ENCODE measurements at places on chromosomes 16 and 17.
A peak's percentile ranks its signal among the peaks of the same experiment; 100 is the strongest.

- peak; percentile 32 for DNase-seq
Observed at GRCh38 chr16:56300891-56301850, 109.9 kb downstream of the GNAO1 start.

DNA sequence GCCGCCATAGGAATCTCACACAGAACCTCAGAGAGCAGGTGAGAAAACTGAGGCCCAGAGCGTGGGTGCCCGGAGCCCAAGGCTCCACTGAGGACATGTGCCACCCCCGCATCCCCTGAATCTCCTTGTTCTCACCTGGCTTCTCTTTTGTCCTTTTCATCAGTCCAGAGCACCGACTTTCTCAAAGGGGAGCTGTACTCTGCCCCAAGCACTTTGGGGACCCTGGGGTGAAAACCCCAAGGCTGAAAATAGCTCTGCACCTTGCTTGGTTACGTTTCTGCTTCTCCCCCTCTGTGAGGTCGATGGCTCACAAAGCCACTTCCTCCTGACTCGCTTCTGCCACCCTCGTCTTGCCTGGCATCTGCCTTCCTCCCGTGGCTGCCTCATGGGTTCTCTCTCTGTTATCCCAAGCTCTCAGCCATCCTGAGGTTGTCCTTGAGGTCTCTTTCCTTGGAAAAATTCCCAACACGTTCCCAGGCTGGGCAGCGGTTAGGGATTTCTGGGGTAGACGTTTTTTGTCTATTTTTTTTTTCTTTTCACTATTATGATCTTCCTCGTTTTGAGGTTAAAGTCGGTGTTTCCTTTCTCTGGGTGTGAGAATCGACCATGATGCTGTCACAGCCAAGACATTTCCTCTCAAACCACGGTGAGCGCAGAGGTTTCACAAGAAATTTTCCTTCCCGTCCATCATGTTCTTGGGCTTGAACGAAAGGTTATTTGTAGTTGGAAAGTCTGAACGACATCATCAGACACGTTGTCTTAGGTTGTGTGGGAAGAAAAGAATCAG is 37.2 kb downstream of the IRF8 start:
- DNase-seq = no peak

DNA sequence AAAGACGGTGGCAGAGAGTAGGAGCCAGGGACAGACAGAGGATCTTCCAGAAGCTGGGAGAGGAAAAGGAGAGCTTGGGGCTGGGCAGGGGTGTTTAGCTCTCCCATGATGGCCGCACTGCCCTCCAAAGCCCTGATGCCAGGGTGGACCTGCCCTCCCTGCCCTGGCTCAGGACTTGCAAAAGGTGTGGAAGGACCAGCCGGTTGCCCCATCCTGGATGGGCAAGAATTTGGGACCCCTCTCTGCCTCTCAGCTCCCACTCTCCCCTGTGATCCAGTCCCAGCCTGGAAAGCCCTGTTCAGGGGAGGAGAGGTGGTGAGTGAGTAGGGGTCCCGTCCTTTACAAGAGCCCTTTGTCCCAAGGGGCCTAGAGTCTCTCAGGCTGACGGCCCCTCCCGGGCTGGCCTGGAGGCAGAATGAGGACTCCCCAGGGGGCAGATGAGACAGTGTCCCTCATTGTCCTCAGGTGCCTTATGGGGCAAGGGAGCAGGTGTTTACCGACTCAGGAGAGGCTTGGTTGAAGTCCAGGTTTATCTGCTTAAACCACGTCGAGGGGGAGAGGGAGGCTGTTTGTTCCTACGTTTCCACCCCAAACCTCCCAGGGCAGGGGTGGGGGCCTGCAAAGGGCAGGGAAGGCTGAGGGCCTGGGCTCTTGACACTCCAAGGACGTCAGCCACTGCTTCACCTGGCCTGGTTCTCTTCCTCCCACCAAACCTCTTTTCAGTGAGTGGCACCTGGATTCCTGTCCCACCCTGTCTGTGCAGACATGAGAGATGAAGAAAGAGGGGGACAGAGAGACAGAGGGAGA is 19.3 kb upstream of the ITGA3 start:
- no peak for DNase-seq

DNA sequence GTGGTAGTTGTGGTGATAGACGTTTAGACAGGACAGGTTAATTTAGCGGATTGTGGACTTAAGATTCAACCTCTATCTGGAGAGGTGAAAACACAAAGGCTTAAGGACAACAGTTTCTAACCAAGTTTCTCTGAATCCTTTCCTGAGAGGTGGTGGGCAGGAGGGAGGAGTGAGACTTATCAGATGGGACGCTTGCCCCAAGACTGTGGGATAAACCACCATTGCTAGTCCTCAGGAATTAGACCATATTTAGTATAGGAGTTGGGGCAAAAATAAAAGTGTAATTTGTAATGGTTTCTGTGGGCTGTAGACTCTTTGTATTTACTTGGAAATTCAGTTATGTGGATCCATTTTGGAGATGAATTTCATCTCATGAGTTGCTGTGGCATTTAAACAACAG is 6.6 kb downstream of the PDP2 start:
- no peak for DNase-seq
